ENCODE measurements at places on chromosomes 6 and 20.
A peak's percentile ranks its signal among the peaks of the same experiment; 100 is the strongest.

- DNase-seq, result no peak
These were observed 38.8 kb downstream of the MRS2 start for GRCh38 chr6:24441599-24441904.

DNA sequence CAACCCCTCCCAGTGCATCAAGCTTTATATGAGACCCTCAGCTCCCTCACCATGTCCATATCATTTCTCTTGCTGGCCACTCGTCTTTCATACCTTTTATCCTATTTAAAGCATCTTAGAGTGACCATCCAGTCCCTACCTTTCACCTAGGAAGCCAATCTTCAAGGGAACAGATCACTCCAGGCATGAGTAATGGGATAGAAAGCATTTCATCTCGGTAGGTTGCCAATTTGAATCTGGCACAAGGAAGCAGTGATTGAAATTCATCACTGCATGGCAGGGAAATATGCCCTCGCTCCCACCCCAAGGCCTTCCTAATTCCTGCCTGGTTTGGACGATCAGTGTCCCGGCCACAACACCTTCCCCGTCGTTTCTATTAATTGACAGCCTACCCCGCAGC is 150.4 kb downstream of the CFAP61 start:
- DNase-seq, result no peak

DNA sequence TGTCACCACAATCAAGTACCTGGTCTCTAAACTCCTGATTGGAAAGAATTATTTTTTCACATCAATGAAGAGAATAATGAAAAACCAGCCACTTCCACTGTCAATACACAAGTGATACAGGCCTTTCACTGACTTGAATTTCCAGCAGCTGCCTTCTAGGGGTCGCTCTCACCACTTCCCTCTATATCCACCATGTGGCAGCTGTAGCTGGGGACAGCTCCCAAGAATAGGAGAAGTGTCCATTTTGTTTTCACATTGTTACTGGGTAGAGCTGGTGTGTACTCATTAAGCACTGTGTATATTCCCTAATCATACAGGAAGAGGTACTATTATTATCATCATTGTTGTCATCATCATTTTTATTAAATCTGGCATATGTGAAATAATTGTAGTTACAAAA is 438.4 kb upstream of the SPTLC3 start:
- peak; percentile 22 for DNase-seq

DNA sequence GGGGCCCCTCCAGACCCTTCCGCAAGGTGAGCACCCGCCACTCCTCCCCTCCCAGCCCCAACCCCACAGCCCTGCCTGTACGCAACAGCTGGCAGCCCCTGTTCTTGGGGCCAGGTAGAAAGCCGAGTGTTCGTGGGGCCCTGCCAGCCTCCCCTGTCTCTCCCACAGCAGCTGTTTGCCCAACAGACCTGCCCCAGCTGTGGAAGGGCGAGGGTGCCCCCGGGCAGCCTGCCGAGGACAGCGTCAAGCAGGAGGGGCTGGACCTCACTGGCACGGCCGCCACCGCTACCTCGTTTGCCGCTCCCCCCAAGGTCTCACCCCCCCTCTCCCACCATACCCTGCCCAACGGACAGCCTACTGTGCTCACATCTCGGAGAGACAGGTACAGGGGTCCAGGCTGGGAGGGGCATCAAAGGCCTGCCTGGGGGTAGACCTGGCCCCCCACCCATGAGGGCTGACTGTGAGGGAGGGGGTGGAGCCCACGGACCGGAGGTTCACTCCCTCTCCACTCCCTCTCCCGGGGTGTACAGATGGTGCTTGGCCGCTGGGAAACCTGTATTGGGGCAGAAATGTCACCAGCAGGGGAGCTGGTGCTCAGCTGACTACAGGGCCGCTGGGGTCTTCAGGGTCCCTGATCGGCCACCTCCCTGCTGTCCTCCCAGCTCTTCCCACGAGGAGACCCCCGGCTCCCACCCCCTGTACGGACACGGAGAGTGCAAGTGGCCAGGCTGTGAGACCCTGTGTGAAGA is 41.1 kb downstream of the FOXP4 start:
- DNase-seq, result no peak

GRCh38 chr6:27901801-27902200 is 10.4 kb downstream of the OR2B2 start:
- DNase-seq, result no peak

GRCh38 chr20:36311854-36312723 is 6.0 kb downstream of the DLGAP4 start:
- no peak for DNase-seq

DNA sequence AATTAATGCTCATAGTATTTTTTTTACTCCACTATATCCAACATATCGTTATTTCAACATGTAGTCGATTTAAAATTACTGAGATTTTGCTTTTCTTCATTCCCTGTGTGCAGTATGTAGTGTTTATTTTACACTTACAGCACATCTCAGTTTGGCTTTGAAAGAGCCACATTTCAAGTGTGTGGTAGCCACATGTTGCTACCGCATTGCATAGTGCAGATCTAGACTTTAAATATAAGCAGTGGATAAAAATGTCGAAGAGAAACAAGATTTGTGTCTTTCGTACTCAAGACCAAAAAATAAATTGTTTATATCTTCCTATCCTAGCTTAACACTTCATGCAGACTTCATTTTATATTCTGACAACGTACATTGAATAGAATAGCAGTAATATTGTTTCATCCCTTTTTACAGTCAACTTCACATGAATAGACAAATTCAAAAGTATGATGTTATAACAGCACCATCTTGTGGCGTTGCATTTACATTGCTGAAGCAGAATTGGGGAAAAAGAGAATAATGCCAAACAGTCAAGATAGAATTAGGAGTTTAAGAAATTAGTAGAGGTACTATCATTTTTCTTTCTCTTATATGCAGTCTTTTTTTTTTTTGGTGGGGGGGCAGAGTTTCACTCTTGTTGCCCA is 29.9 kb downstream of the FBXO5 start:
- no peak for DNase-seq

DNA sequence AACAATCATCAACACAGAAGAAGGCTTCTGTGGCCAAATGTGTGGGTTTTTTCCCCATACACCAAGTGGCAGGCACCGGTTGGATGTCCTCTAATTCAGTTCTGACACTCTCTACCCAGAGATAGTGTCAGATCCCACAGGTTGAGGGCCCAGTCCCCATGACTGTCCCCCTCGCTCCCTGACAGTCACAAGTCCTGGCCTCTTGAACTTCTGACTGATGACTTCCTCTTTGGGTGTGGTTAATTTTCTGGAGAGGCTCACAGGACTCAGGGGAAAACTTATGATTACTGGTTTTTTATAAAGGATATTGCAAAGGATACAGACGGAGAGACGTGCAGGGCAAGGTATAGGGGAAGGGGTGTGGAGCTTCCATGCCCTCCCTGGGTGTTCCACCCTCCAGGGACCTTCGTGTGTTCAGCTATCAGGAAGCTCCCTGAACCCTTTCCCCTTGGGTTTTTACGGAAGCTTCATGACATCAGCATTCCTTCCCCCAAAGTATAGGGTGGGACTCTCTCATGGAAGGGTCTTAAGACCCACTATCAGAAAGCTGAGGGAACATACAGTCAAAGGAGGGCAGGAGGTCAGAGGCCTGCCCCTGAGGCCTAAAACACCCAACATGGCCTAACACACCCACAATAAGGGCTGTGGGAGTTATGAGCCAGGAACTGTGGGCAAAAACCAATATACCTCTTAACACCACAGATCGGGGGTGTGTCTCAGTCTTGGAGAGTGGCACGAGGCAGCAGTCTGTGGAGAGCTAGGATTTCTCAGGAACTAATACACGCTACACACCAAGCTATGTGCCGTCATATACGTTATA is 33.3 kb downstream of the FARS2 start:
- DNase-seq, result peak; percentile 45

- no peak for DNase-seq
These were observed 768.8 kb upstream of the SLC35B3 start for GRCh38 chr6:9204171-9204570.

DNA sequence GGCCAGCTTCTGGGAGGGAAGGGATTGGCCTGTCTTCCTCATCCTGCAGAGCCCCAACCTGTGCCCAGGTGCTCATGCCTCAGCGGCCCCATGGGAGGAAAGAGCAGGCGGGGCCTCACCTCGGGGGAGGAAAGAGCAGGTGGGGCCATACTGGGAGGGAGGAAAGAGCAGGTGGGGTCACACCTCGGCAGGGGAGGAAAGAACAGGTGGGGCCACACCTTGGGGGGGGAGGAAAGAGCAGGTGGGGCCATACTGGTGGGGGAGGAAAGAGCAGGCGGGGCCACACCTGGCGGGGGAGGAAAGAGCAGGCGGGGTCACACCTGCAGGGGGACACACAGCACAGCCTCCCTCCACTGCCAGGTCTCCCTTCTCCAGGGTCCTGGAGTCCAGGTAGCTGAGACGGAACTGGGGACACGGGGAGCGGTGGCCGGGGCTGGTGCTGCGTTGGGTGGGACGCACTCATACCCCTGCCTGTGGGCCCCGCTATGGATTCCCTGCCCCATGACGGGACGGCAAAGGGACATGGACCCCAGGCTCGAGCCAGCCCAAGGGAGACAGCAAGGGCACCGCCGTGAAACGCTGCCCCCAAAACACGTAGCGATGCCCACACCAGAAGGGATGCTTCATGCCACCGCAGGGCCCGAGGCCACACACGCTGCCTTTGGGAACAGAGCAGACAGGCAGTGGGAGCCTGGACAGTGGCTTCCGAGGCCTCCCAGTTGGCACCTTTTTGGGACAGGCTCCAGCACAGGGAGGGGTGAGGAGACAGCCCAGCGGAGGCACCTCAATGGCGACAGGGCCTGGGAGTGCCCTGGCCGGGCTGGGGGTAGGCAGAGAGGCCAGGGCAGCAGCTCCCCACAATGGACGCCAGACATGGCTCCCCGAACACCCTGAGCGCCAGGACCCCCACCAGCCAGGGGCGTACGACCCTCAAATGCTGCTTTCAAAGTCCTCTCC is 43.3 kb upstream of the CHRNA4 start:
- no peak for DNase-seq

GRCh38 chr6:40066372-40066771 is 132.1 kb upstream of the MOCS1 start:
- no peak for DNase-seq
